Right atrium auricular region (tissue), 2 donors: ENCODE measurements at places on chromosomes 2 and 18. TPM values are rescaled to one million over a fixed set of nuclear protein-coding genes. Genes with fewer than 3 reads are reported as not detected.
A peak's percentile ranks its signal among the peaks of the same experiment; 100 is the strongest.

- no peak for DNase-seq
Observed at GRCh38 chr2:133346654-133347053, 221.6 kb downstream of the NCKAP5 start.

DNA sequence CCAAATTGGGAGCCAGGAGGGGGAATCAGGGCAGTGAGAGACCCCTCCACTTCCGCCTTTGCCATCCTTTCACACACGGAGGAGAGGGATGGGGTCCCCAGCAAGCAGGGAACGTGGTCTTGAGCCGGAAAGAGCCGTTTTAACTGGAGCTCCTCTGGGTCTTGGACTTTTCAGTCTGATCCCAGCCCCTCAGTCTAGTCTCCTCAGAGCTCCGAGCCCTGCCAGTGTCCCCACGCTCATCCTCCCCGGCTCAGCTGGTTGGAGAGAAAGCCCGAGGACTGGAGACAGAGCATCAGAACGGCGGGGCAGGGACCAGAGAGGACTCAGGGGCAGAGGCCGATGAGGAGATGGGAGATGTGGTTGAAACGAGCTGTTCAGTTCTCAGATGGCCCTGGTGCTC, 26.1 kb upstream of the OTOF start:
- no peak for DNase-seq

GRCh38 chr2:221596192-221596591, 24.1 kb upstream of the EPHA4 start:
- no peak for DNase-seq

DNA sequence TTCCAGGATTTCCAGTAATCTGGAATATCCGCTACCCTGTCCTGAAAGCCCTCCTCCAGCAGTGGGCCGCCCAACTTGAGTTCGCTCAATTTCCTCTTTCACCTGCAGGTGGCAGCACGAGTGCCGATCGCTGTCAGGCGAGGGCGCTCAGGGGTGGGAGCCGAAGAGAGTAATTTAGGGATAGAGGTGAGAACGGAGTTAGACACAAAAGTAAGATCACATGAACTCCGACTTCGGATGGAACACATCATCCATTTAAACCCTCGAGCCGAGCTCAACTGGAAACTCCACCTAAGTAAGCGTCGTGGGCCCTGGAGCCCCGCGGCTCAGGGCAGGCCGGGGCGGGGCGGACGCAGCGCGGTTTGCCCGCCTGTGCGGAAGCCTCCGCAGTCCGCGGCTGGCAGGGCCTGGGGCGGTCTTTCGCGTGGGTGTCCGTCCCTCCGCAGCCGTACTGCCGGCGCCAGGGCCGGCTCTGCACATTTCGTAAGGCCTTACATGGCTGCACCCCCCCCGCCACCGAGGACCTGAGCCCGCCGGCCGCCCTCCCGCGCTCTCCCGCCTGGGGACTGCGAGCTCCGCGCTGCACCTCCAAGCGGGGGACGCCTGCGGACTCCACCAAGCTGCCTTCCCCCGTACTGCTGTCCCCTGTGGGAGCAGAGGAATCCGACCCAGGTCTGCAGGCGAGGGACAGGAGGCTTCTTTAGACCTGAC, 61.2 kb downstream of the SEMA4F start:
- DNase-seq: peak; percentile 87

- no peak for DNase-seq
Observed at GRCh38 chr2:128654408-128654807, 335.7 kb upstream of the HS6ST1 start.

DNA sequence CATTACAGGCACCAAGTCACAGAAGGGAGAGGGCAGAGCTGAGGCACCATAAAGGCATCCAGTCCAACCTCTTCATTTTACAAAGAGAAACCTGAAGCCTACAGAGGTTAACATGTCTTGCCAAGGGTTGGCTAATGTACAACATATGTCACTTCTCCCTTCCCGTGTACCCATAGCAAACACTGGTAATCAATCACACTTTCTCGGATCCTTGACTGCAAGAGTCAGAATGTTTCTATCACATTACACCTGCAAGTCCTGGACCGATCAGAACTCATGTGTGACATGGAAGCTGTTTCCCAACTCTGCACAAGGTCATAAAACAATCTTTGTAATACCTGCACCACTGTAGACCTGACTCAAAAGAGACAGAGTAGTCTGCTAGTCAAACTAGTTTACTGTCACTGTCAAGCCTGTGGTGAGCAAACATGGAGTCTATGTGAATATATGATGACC, 6.0 kb downstream of the ANKRD44 start:
- no peak for DNase-seq

The TUBA3E gene
- total RNA-seq: 1.6 TPM
